AML-193 (cell line): ENCODE measurements at places on chromosomes 7 and 10.
A peak's percentile ranks its signal among the peaks of the same experiment; 100 is the strongest.

- no peak for DNase-seq
These were observed 103.8 kb upstream of the GPR26 start for GRCh38 chr10:123562387-123562786.

DNA sequence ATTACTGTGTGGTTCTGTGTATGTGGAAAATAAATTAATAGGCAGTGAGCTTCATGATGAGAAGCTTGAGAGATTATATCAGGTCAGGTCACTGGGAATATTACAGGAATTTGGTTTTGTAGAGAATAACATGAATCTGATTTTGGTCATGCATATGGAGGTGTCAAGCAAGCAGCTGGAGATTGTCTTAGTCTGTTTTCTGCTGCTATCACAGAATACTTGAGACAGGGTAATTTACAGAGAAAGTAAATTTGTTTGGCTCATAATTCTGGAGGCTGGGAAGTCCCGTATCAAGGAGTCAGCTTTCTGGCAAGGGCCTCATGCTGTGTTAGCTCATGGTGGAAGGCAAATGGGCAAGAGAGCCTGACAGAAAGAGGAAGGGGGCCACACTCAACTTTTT is 120.7 kb upstream of the FAM3C start:
- no peak for DNase-seq

- no peak for DNase-seq
These were observed 43.7 kb upstream of the NXPH1 start for GRCh38 chr7:8389593-8390261.

GRCh38 chr10:120480065-120480600 is 23.1 kb downstream of the PLPP4 start:
- no peak for DNase-seq

GRCh38 chr7:883055-884021 is 7.0 kb downstream of the GET4 start:
- DNase-seq, result no peak

DNA sequence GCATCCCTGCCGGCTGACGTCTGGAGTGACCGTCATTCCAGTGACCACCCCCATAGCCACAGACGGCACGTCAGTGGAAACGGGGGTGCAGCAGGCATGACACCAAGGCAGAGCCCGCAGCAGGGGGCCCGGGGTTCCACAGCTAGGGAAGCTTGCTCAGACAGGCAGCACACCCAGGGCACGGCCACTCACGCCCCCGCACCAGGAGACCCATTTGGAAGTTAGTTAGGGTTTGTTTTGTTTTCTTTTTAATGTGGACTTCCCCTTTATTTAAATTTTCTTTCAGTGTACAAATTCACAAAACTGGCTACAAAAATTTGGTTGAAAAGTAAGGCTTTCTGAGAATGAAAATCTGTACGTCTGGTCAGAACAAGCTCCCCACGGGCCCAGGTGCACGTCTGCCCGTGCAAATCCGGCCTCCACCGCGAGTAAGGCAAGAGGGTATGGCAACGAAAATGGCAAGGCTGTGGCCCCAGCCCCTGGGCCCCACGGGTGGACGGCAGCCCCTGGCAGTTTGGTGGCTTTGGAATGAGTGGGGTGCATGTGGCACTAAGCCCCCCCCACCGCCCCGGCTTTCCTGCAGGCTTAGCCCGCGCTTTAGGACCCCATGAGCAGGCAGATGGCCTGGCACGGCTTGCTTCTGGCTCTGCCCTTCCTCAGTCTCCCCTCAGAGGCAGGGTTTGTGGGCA is 124.2 kb downstream of the FAM53B start:
- no peak for DNase-seq

- DNase-seq, result no peak
These were observed 15.2 kb upstream of the DNAAF5 start for GRCh38 chr7:711093-711921.

DNA sequence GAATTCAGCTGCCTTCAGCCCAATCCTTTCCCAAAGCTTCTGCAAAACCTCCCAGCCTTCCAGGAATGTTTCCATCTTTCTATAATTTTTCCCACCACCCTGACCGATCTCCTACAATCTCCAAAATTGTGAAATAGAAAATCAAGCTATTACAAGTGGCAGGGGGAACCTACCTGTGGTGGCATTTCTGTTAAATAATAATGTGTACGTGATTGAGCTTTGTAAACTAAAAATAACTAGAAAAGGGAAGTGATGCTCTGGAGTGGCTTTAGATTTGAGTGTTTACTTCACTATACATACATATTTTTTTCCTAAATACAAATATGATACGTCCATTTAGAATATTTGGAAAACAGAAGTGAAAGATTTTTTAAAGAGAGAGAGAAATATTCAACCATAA is 593.6 kb downstream of the GRM8 start:
- no peak for DNase-seq

- no peak for DNase-seq
These were observed 42.3 kb upstream of the SORCS1 start for GRCh38 chr10:107206833-107207232.

- peak; percentile 70 for DNase-seq
These were observed 60.6 kb upstream of the TRIM8 start for GRCh38 chr10:102583435-102584417.

DNA sequence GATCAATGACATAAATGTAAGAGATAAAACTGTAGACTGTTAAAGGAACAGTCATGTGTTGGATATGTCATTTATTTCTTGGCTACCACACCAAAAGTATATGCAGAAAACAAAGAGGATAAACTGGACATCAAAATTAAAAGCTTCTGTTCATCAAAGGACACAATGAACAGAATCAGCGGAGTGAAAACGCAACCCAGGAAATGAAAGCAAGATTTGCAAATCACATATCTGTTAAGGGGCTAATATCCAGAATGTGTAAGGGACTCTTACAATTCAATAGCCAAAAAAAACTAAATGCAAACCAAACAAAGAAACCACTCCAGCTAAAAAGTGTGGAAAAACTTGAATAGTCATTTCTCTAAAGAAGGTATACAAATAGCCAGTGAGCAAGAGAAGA is 164.3 kb downstream of the ZMYND11 start:
- no peak for DNase-seq

GRCh38 chr10:42637648-42638054 is 719 bp downstream of the ZNF33B start:
- no peak for DNase-seq

- DNase-seq, result no peak
These were observed 87.4 kb downstream of the CHN2 start for GRCh38 chr7:29281782-29282541.

DNA sequence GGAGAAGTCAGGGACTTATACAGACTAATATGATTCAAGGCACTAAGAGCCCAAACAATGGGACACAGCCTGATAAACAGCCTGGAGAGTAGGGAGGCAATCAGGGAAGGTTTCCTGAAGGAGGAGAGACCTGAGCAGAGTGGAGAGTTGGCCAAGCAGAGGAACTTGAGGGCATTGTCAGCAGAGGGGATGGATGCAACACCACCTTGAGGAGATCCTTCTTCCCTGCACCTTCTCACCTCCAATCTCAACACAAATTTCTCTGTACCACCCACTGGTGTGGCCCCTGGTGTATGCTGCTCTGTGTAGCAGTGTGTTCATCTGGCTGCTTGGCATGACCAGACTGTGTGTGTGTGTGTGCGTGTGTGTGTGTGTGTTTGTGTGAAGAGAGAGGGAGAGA is 146.2 kb downstream of the WDR11 start:
- no peak for DNase-seq

GRCh38 chr7:108525327-108525984 is 479 bp downstream of the PNPLA8 start:
- peak; percentile 68 for DNase-seq

DNA sequence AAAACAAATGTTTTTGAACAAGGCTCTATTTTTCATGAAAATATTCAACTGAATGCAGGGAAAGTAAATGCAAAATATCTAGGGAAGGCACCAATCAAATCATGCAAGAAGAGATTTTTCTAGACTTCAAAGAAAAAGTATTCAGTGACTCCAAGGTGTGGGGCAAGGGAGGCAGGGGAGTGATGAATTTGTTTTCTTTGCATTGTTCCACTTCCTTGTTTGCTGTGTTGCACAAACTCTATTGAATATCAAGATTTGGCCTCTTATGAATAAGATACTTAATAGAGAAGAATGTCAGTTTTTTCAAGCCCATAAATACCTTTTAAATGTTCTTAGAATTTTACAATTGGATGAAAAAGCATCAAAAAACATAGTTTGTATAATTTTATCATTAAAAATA is 26.4 kb downstream of the STEAP1 start:
- no peak for DNase-seq

DNA sequence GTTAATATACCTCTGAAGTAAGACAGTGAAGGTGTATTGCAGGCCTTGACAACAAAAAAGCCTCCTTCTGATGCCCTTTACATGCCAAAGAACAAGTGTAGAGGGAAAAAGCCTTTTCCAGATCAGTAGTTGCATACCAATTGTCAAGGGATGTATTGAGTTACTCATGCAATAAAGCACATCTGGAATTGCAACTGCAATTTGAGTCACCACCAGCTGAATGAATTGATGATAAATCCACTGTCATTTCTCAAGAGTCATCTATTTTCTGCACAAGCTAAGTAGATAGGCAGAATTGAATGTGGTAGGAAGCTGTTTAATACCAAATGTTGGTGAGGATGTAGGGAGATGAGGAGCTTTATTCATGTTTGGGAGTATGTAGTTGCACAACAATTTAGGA is 325.9 kb upstream of the SMIM30 start:
- DNase-seq, result no peak

DNA sequence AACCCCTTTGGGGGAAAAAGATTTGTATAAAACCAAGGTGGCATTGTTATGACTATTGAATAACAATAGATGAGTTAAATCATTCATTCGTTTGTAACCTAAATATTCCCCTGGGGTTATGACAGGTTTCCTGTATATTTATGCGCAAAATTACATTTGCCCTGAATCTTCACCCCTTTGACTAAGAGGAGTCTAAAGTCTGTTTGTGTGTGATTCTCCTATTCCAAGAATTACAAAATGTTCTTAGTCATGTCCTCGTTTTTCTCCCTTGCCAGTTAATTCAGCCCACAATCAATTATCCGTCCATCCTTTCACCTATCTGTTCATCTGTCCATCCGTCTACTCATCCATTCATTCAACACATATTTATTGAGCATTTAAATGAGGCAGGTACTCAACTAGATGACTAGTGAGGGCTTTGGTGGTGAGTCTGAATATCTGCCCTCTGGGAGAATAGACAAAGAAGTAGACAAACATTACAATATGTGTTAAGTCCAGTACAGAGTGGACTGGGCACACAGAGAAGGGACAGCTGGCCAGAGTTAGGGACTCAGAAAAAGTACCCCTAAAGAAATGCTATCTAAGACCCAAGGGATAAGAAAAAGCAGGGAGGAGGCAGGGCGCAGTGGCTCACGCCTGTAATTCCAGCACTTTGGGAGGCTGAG is 35.6 kb upstream of the TCF7L2 start:
- no peak for DNase-seq

DNA sequence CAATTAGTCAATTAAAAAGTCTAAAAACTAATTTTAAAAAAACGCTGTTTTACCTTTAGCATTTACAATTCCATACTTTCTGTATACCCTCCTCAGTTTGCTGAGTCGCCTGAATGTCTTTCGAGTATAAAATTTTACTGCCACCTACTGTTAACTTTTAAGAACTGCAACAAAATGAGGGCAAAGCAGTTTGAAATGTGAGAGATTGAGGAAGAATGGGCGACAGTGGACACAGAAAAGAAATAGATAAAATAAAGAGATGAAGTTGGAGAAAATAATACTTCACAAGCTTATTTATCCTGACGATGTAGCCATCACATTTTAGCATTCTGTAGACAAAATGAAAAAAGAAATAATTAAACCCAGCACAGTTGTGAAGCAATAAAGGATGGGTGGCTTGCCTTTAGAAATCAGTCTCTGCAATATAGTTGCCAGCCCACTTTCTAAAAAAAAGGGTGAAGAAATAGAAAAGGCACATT is 110.8 kb upstream of the PTN start:
- DNase-seq, result peak; percentile 54

GRCh38 chr7:118657391-118658005 is 433.0 kb downstream of the ANKRD7 start:
- DNase-seq, result peak; percentile 12

GRCh38 chr10:23968301-23968700 is 240.6 kb upstream of the KIAA1217 start:
- DNase-seq, result no peak
